Cardiac fibroblast (primary cell): ENCODE measurements at places on chromosomes 1 and 21.

DNA sequence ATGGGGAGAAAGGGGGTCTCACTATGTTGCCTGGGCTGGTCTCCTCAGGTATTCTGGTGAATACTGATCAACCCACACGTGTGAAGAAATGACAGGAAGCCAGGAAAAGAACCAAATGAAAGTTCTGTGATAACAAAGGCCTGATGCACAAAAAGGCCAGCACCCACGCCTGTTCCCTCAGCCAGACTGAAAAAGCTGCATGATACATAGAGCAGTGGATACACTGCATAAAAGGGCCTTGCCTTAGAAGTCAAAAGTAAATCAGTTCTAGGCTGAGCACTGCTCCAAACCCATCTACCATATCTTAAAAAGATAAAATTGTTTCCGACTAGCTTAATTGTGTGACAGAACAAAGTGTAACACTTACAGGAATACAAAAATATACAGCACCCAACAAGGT is 36.9 kb upstream of the PSMG1 start:
- no peak for DNase-seq

GRCh38 chr1:44786138-44786840 is 1.7 kb downstream of the BEST4 start:
- peak; percentile 58 for DNase-seq

DNA sequence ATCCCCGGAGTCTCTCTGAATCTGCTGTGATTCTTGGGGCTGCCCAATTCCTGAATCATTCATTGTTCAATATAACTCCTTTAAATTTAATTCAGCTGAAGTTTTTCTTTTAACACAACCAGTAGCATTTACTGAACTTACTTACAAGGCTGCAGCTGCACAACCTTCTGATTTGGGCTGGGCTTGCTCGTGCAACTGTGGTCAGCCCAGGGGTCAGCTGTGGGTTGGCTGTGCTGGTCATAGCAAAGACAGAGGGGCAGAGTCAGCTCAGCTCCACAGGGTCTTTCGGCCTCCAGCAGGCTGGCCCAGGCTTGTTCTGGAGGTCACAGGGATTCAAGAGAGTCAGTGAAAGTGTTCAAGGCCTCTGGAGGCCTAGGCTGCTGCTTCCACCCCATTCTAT is 186.1 kb downstream of the MATN1 start:
- DNase-seq: no peak

DNA sequence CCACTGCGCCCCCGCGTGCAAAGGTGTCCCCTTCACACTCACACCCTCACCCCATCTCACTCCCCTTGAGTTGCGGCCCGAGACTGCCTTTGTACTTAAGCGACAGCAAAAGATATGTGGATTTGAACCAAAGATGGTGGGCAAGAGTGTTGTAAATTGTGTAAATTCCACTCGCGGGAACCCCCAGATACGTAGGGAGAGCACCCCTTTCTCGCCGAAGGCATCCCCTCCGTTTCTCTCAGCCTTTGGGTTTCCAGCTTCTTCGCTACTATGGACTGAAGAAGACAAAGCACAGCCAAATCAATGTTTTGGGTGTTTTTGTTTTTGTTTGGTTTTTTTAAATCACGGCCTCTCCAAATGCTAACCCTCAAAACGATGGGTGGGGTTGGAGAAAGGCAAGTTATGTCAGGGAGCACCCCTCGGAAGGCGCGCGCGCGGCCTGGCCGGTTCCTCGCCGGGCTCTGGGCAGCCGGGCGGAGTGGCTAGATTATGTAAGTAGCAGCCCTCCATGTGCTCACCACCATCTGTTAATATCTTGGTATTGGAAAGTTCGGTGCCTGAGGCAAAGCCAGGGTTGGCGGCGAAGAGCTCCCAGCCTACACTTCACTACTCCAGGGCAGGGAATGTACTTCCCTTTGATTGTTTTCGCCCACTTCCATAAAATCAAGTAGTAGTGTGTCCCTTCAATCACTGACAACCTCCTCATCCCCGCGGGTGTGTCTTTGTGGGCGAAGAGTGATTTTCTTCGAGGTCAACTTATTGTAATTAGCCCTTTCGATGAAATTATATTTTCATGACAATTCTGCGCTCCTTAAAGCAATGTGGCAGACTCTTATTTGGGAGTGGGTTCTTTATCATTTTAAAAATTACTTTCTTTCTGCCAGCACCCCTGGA is 4.0 kb upstream of the PROX1 start:
- no peak for DNase-seq

DNA sequence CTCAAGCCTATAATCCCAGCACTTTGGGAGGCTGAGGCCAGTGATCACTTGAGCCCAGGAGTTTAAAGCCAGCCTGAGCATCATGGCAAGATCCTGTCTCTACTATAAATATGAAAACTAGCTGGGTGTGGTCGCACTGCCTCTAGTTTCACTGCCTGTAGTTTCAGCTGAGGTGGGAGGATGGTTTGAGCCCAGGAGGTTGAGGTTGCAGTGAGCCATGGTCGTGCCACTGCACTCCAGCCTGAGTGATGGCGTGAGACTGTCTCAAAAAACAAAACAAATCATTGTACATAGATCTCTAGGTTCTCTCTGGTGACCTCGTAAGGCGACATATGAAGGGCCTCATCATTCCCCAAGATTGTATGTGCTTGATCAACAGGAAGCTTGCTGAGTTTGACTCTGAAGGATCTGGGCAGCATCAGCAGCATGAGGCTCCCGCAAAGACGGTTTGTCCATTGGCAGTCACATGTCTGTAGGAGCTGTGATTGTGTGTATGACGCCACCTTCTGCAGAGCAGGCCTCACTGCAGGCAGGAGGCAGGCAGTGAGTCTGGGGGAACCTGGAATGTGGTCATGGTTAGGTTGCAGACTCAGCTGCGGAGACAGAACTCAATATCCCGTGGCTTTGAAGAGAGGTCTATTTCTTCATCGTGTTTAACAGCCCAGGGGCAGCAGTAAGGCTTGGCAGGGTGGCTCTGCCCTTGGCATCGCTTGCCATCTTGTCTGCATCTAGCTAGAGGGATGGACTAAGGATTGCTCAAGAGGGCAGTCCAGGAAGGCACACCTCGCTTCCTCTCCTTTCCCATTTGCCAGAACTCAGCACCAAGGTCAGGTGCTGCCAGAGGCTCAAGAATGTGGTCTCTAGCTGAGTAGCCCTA is 14.0 kb downstream of the ATP5PO start:
- peak; percentile 69 for DNase-seq

GRCh38 chr1:178630417-178630816 is 94.6 kb upstream of the RALGPS2 start:
- DNase-seq: no peak

- DNase-seq: no peak
Observed at GRCh38 chr1:48571303-48571987, 99.4 kb upstream of the SPATA6 start.

GRCh38 chr1:46535063-46535462 is 16.4 kb downstream of the KNCN start:
- DNase-seq: peak; percentile 34
